ENCODE measurements at places on chromosomes 6 and 20. TPM values are rescaled to one million over a fixed set of nuclear protein-coding genes. Genes with fewer than 3 reads are reported as not detected.
A peak's percentile ranks its signal among the peaks of the same experiment; 100 is the strongest.

- H3K4me1 ChIP-seq = no peaks in the 10 kb centered on the region
- no peak overlapping the region for H3K4me3 ChIP-seq
- DNase-seq = no peak
- H3K36me3 ChIP-seq = no peaks in the 10 kb centered on the region
- no peak overlapping the region for H3K27ac ChIP-seq
Observed at GRCh38 chr6:19041906-19042305, 654.8 kb downstream of the RNF144B start.

The GHRH gene
- not detected for total RNA-seq

DNA sequence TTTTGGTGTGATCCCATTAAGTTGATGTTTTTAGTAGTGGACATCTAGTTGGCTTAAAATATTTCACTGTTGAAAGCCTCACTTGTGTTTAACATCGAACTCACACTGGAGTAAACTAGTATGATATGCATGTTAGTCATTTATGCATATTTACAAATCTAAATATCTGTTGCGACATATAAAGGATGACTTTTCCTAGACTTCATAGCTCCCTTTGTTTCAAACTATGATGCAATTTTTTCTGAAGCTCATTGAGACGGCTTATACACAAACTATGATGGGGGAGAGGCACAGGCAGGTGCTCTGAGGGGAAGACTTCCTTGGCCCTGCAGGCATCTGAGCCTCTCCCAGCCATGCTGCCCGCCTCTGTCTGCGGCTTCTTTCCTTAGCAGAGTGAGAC, 11.8 kb upstream of the FOXC1 start:
- H3K27me3 ChIP-seq = peaks cover 69% of the 10 kb centered on the region
- no peak overlapping the region for H3K4me3 ChIP-seq
- peaks cover 8% of the 10 kb centered on the region for H3K4me1 ChIP-seq

DNA sequence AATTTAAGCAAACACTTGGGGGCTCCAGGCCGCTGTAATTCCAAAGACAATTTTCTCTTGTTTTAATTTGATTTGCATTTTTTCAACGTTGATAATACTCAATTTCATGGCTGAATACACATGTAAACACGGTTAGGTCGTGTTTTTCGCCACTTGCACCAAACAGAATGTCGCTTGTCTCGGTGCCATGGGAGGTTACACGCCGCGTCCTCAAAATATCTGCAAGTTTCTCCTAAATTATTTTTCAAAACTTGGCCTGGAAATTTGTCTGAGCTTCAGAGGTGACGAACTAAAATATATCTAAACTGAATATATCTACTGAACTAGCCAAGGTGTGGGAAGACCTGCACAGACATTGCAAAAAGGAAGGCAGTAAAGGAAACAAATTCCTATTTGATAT, 15.0 kb downstream of the FOXA2 start:
- peaks cover 74% of the 10 kb centered on the region for H3K27me3 ChIP-seq
- H3K27ac ChIP-seq = no peak overlapping the region
- H3K4me1 ChIP-seq = no peaks in the 10 kb centered on the region
- no peaks in the 10 kb centered on the region for H3K36me3 ChIP-seq
- no peak for DNase-seq
- no peak overlapping the region for H3K4me3 ChIP-seq

DNA sequence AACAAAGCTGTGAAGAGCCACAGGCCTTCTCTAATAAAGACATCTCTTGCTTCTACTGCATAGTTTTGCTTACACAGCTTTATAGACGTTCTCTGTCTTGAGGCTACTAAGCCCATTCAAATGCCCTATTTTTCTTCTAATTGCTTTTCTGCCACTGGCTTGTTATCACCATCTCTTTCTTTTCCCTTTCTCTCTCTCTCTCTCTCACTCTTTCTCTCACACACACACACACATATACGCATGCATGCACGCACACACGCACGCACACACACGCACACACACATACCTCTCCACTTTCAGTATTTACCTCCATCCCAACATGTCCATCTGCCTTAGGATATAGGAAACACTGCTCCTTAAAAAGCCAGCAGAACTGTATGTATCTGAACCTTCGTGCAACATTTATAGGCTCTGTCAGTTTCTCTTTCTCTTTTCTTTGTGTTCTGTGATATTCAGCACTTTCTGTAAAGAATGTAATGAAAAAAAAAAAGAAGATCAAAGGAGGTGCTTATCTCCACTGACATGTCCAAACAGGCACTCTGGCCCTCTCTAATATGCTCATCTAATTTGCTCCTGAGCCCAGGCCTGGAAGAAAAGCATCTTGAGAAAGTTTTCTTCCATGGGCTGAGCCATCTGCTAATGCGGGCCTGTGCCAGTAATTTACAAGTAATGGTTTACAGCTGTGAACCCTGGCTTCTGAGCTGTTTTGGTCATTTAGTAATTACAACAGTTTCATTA, 1046.7 kb upstream of the MAP3K7 start:
- no peak for DNase-seq
- no peaks in the 10 kb centered on the region for H3K4me1 ChIP-seq
- no peaks in the 10 kb centered on the region for H3K27me3 ChIP-seq
- no peak overlapping the region for H3K4me3 ChIP-seq
- no peaks in the 10 kb centered on the region for H3K36me3 ChIP-seq

DNA sequence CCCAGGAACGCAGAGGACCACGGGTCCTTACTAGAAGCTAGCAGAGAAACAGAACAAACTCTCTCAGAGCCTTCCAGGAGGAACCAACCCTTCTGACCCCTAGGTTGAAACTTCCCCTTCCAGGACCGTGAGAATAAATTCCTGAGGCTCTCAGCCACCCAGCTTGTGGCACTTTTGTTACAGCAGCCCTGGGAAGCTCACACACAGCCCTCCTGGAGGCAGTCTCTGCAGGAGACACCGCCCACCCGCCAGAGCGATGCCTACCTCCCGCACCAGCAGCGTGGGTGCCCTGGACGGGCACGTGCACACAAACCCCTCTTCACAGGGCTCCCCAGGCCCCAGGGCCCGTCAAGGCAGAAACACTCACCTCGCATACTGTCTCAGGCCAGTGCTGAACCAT, 4.2 kb downstream of the RNASET2 start:
- no peak for DNase-seq
- H3K27me3 ChIP-seq = no peaks in the 10 kb centered on the region
- H3K4me1 ChIP-seq = peaks cover 60% of the 10 kb centered on the region
- H3K36me3 ChIP-seq = peaks cover 45% of the 10 kb centered on the region
- peak overlapping the region; percentile 97 for H3K27ac ChIP-seq
- peak overlapping the region; percentile 41 for H3K4me3 ChIP-seq

The RBL1 gene
- total RNA-seq = 48.9 TPM

DNA sequence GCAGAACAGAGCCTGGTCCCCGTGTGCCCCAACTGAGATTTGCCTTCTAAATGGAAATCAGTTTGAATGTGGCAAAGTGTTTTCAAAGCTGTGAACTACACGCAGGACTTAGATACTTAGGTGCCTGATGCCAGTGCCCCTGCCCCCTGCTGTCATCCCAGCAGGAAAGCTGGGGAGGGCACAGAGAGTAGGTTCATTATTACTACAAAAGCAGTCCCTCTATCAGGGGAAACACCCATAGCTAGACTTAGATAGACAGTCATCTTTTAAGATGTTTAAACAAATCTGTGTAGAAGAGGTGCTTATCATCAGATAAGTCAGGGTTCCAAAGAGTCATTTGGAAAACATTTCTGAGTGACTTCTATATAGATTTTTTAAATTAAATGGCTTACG, 155.0 kb upstream of the SNX9 start:
- H3K36me3 ChIP-seq = peaks cover 1% of the 10 kb centered on the region
- no peak overlapping the region for H3K4me3 ChIP-seq
- H3K27me3 ChIP-seq = peaks cover 2% of the 10 kb centered on the region
- H3K27ac ChIP-seq = no peak overlapping the region

- no peak overlapping the region for H3K4me3 ChIP-seq
- no peak overlapping the region for H3K27ac ChIP-seq
- H3K4me1 ChIP-seq = no peaks in the 10 kb centered on the region
- peaks cover 41% of the 10 kb centered on the region for H3K27me3 ChIP-seq
- no peak for DNase-seq
Observed at GRCh38 chr20:46430921-46431712, 24.7 kb upstream of the ELMO2 start.

The DEFB113 gene
- total RNA-seq = not detected

DNA sequence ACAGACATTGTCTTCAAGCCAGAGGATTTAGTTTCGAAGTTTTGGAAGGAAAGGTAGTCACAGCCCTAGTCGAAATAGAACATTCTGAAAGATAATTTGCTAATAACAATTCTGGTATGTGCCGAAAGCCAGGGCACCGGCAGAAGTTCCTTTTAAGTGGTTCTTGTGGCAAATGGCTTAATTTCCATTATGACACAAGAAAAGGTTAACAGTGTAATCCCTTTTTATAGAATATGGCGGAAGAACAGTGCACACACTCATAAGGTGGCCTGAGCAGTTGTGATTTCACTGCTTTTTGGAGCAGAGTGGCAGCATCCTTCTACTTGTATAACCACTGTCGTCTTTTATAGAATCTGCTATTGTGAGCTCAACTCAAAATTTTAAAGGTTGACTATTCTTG, 152.4 kb downstream of the SASH1 start:
- H3K4me1 ChIP-seq = no peaks in the 10 kb centered on the region
- peaks cover 7% of the 10 kb centered on the region for H3K27me3 ChIP-seq
- H3K36me3 ChIP-seq = no peaks in the 10 kb centered on the region

The CST2 gene
- total RNA-seq = not detected

GRCh38 chr6:12311106-12311505, 20.9 kb downstream of the EDN1 start:
- DNase-seq = no peak
- H3K36me3 ChIP-seq = no peaks in the 10 kb centered on the region
- no peak overlapping the region for H3K4me3 ChIP-seq
- H3K27ac ChIP-seq = no peak overlapping the region

DNA sequence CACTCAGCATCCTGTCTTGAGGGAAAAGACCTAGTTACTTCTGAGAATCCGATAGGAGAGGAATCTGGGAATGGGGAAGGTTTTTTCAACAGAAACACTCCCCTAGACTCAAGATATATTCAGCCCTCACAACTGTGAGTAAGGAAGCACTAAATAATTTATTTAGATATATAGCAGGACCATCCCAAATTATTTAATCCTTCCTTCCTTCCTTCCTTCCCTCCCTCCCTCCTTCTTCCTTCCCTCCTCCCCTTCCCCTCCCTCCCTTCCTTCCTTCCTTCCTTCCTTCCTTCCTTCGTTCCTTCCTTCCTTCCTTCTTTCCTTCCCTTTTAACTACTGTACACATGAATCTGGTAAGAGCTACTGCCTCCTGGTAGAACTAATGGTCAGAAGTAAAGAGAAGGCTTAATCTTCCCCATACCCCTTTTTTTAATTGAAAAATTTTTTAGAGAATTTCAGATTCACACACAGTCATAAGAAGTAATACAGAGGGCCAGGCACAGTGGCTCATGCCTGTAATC, 10.1 kb downstream of the SLC24A3 start:
- H3K4me3 ChIP-seq = no peak overlapping the region
- H3K27ac ChIP-seq = no peak overlapping the region
- H3K36me3 ChIP-seq = no peaks in the 10 kb centered on the region
- DNase-seq = no peak

DNA sequence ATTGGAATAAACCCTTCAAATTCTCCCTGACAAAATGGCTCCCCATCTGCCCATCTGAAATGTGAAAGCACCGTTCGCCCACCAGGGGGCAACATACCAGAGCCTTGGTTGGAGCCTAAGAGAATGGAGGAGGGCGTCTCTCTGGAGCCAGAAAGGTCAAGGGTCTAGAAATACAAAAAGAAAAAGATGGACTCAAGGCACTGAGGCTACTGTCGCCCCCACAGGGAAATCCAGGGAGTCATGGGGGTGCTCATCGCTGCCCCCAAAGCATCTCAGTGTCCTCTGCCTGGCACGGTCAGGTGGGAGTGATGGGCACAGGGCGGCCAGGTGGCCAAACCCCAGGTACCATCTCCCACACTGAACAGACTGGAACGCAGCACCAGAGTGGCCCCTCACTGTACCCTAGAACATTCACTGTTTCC, 136.3 kb downstream of the ZMYND8 start:
- H3K27me3 ChIP-seq = no peaks in the 10 kb centered on the region
- peaks cover 8% of the 10 kb centered on the region for H3K4me1 ChIP-seq
- H3K27ac ChIP-seq = no peak overlapping the region
- H3K4me3 ChIP-seq = no peak overlapping the region

The RMND1 gene
- 14.4 TPM for total RNA-seq

- peaks cover 48% of the 10 kb centered on the region for H3K27me3 ChIP-seq
- no peak for DNase-seq
- H3K27ac ChIP-seq = no peak overlapping the region
- H3K36me3 ChIP-seq = no peaks in the 10 kb centered on the region
- peaks cover 11% of the 10 kb centered on the region for H3K4me1 ChIP-seq
Observed at GRCh38 chr6:108781419-108782100, 66.7 kb upstream of the ARMC2 start.

- H3K27ac ChIP-seq = no peak overlapping the region
- no peak overlapping the region for H3K4me3 ChIP-seq
- no peaks in the 10 kb centered on the region for H3K36me3 ChIP-seq
- no peak for DNase-seq
- no peaks in the 10 kb centered on the region for H3K27me3 ChIP-seq
- H3K4me1 ChIP-seq = no peaks in the 10 kb centered on the region
Observed at GRCh38 chr6:68732423-68732822, 97.3 kb downstream of the ADGRB3 start.

GRCh38 chr6:158033751-158034702, 52.4 kb downstream of the SYNJ2 start:
- DNase-seq = no peak
- no peak overlapping the region for H3K4me3 ChIP-seq
- peaks cover 35% of the 10 kb centered on the region for H3K36me3 ChIP-seq
- no peak overlapping the region for H3K27ac ChIP-seq
- peaks cover 28% of the 10 kb centered on the region for H3K4me1 ChIP-seq

The ATP9A gene
- 0.50 TPM for total RNA-seq

- no peak for DNase-seq
- no peak overlapping the region for H3K4me3 ChIP-seq
- no peaks in the 10 kb centered on the region for H3K4me1 ChIP-seq
- no peaks in the 10 kb centered on the region for H3K27me3 ChIP-seq
- H3K36me3 ChIP-seq = no peaks in the 10 kb centered on the region
Observed at GRCh38 chr6:148811459-148811858, 64.6 kb downstream of the UST start.

DNA sequence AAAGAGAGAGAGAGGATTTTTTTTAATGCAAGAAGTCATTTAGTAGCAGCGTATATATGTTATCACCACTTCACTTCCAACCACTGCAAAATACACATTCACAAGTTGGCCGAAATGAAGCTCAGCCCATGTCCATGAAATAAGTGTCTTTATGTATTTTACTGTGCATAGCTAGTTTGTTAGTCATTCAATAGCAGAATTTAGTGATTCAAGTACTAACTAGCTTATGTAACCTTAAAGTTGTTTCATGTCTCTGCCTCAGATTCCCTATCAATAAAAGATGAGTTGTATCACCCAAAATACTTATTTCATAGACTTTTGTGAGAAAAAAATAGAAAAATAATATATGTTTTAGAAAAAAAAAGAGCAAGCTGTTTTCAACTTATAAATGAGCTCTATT, 153.7 kb upstream of the PRDM1 start:
- no peak overlapping the region for H3K4me3 ChIP-seq
- no peaks in the 10 kb centered on the region for H3K36me3 ChIP-seq
- no peak overlapping the region for H3K27ac ChIP-seq
- DNase-seq = no peak
- H3K27me3 ChIP-seq = no peaks in the 10 kb centered on the region

All from activated CD4-positive, alpha-beta T cell treated with anti-CD3 and anti-CD28 coated beads, Interleukin-2, amount 10 ng/mL, durations not matched to agents 7 days and 5 days (primary cell).